DMS153 (cell line): ENCODE measurements at places on chromosomes 7 and 10.

DNA sequence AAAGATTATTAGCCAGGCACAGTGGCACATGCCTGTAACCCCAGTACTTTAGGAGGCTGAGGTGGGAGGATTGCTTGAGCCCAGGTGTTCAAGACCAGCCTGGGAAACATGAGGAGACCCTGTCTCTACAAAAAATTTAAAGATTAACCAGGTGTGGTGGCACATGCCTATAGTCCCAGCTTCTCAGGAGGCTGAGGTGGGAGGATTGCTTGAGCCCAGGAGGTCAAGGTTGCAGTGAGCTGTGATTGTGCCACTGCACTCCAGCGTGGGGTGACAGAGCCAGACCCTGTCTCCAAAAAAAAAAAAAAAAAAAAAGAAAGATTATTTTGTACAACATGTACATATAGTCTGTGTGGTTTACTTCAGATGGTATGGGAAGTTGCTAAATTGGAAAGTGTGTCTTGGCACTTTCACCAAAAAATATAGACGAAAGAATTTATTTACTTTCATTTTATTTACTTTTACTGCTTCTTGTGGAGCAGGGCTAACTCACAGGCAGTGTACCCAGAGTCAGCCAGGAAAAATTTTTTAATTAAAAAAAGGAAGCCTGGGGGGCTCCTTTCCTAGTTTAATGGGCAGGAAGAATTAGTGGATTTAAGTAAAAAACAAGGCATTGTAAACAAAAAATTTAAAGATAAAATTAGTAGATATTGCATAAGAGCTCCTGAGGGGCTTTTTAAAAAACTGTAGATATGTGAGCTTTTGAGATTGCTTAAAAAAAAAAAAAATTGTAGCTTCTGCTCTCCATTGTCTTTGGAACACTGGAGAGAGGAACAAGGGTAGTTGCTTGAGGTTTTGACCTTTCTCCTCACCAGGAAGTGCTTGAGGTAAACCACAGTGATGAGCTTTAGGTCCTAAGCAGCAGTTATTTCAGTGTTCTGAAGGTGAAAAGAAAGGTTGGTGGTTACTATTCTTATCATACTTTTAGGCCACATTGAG is 44.6 kb upstream of the VDAC2 start:
- DNase-seq: no peak

DNA sequence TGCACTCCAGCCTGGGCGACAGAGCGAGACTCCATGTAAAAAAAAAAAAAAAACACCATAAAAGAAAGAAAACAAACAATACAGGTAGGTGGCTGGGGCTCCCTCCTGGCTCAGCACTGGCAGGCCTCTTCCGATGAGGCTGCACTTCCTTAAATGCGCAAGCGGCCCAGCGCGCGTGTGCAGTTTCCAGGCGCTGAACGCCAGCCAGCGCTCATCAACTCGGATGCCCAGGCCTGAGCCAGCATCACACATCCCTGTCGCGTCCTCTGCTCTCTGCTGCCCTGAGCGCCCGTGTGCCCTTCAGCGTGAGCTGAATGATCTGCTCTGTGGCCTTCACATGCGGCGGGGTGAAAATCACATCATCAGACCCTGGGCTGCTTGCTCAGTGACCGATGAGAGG is 31.8 kb downstream of the NUDT1 start:
- DNase-seq: no peak

DNA sequence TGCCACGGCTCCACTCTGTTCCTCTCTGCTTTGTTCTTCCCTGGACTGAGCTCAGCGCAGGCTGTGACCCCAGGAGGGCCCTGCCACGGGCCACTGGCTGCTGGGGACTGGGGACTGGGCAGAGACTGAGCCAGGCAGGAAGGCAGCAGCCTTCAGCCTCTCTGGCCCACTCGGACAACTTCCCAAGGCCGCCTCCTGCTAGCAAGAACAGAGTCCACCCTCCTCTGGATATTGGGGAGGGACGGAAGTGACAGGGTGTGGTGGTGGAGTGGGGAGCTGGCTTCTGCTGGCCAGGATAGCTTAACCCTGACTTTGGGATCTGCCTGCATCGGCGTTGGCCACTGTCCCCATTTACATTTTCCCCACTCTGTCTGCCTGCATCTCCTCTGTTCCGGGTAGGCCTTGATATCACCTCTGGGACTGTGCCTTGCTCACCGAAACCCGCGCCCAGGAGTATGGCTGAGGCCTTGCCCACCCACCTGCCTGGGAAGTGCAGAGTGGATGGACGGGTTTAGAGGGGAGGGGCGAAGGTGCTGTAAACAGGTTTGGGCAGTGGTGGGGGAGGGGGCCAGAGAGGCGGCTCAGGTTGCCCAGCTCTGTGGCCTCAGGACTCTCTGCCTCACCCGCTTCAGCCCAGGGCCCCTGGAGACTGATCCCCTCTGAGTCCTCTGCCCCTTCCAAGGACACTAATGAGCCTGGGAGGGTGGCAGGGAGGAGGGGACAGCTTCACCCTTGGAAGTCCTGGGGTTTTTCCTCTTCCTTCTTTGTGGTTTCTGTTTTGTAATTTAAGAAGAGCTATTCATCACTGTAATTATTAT is 1.2 kb downstream of the CLDN4 start:
- peak; percentile 86 for DNase-seq

- no peak for DNase-seq
Measured at GRCh38 chr10:77602231-77602912, 35.2 kb downstream of the KCNMA1 start.

DNA sequence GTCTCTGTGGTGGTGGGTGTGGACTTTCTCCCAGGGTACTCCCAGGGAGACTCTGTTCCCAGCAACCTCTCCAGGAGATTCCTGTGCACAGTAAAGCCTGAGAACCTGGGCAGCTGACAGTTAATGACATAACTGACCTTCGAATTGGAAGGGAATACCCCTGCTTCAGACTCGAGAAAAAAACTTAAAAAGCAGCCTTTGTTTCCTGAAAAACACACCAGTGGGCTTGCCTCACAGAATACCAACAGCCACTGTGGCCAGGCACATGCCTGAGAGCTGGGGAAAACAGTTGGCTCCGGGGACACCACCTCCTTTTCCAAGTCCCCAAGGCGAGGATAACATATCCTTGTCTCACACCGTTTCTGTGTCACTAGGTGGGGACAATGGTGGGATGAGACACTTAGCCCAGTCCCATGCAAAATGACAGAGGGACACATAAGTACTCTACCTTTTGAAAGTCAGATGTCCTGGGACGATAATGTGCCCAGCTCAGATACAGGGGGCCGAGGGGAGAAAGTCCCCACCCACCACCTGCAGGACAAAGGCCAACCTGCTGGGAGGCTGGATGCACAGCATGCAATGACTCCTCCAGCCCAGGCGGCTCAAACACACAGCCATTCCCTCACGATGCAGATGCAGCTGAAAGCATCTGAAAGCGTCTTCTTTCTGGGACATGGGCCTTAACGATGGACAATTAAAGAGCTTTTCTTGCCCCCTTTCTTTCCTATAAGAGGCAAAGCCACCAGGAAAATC is 65.6 kb downstream of the HIPK2 start:
- no peak for DNase-seq

DNA sequence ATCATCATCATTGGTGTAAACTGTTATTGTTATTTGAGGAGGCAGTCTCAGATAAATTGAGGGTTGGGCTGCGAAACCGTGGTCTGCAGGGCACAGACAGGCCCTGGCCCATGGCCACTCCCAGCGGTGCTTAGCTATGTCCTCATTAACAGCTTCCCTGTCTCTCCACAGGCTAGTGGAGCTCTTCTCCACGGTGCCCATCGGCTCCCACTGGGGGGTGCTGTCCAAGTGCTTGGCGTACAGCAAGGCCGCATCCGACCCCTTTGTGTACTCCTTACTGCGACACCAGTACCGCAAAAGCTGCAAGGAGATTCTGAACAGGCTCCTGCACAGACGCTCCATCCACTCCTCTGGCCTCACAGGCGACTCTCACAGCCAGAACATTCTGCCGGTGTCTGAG is 21.6 kb downstream of the GPR26 start:
- DNase-seq: no peak

DNA sequence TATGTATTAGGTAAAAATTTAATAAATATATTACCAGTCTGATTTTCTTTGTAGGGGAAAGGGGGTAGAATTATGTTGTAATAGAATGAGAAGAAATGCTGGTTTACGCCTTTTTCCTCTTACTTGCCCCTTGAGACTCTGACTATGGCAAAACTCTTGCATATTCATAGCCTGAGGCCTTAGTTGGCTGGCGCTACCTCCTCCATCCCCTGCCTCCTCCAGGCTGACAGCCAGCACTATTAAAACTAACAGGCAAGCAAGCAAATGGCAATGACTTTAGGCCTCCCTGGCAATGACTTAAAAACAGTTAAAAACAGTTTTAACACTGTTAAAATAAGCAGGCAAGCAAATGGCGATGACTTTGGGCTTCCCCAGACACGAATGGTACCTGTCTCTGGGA is 14.4 kb downstream of the PKD2L1 start:
- no peak for DNase-seq

- DNase-seq: no peak
Measured at GRCh38 chr10:98589691-98590090, 143.0 kb upstream of the HPS1 start.

DNA sequence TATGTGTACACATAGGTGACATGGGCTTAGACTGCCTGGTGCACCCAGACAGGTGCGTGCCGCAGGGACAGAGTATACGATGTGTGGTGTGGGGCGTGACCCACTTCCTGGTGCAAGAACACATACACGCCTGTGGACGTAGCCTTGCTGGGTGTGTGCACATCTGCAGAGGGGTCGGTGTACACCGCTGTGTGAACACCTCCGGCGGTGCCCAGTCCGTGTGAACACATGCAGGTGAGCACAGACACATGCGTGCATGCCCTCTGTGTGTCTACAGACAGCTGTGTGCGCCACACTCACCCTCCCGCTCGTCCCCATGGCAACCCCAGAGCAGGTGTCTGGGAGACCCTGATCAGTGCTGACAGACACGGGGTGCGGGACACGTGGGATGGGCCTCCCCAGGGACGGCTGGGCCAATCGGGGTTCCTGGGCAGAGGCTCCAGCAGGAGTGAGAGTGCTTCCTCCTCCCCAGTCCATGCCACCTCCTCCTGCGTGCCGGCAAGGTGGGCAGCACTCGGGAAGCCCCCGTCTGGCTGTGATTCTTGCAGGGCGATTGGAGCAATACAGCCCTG is 23.4 kb downstream of the ELFN1 start:
- DNase-seq: peak; percentile 14

DNA sequence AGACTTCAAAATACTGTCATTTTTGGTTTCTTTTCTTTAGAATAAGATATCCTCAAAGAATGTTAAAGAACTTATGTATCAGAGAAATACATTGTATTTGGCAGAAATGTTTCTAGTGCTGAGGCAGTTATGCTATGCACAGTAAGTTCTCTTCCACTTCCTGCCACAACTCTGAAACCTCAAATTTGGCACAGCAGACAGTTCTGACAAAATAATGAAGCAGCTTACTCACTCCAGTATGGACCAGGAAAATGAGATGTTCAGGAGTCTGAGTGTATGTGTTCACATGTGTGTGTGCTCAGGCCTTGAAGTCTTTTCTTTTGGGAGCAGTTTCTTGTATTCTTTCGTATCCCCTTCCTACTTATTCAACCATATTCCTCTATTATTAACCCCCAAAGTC is 197.0 kb upstream of the AGK start:
- no peak for DNase-seq

- DNase-seq: no peak
Measured at GRCh38 chr10:130487566-130487965, 351.4 kb downstream of the GLRX3 start.

- DNase-seq: no peak
Measured at GRCh38 chr7:4241791-4242190, 440.3 kb upstream of the FOXK1 start.

- no peak for DNase-seq
Measured at GRCh38 chr7:28607855-28608193, 195.5 kb downstream of the CREB5 start.

- DNase-seq: no peak
Measured at GRCh38 chr10:120022357-120022756, 129.8 kb downstream of the SEC23IP start.

DNA sequence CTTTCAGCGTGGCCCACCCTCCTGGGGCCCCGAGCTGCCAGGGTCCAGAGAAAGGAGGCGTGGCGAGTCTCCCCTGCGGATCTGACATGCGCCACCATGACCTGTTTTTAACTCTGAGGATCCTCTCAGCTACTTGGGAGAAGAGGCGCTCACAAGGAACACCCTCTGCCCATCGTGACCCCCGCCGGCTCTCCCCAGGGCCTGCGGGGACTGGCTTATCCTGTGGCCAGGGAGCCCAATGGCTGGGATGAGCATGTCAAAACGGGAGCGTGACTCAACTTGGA is 93.7 kb downstream of the EBF3 start:
- no peak for DNase-seq

GRCh38 chr7:150955519-150956394 is 22.4 kb downstream of the KCNH2 start:
- DNase-seq: no peak
